Stimulated activated CD8-positive, alpha-beta memory T cell treated with anti-CD3 and anti-CD28 coated beads, Interleukin-4, amount 100 ng/mL, for 1 hour (primary cell): ENCODE measurements at places on chromosomes 16 and 17.

DNA sequence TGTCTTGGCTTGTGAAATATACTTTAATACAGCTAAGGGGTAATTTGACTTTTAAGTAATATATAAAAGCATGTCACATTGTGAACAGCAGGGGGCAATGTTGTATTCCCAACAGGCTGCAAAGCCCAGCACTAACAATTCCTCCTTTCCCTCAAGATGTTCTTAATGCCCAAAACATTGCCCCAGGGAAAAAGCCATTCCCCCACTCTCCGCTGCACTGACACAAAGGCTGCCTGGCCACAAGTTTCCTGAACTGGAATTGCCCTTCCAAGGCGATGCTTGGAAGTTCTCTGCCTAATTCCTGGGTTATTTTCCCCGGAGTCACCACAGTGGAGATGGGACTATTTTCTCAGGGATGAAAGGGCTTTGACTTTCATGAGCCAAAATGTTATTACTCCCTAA is 27.2 kb downstream of the CLEC16A start:
- DNase-seq, result no peak

DNA sequence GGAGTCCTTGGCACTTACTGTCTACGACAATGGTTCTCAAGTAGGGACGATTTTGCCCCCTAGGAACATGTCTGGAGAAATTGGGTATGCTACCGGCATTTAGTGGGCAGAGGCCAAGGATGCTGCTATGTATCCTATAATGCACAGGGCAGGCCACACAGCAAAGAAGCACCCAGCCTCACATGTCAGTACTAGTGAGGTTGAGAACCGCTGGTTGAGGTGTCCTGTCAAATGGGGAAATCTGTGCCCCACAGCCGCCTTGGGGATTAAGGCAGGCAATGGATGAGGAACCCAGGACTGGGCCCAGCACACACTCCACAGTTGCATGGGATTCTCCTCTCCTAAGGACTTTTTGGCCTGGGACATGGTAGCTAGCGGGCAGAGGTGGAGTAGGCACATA is 86.7 kb upstream of the TOB1 start:
- no peak for DNase-seq

- DNase-seq, result no peak
Measured at GRCh38 chr16:46961373-46962353, 11.8 kb downstream of the DNAJA2 start.

DNA sequence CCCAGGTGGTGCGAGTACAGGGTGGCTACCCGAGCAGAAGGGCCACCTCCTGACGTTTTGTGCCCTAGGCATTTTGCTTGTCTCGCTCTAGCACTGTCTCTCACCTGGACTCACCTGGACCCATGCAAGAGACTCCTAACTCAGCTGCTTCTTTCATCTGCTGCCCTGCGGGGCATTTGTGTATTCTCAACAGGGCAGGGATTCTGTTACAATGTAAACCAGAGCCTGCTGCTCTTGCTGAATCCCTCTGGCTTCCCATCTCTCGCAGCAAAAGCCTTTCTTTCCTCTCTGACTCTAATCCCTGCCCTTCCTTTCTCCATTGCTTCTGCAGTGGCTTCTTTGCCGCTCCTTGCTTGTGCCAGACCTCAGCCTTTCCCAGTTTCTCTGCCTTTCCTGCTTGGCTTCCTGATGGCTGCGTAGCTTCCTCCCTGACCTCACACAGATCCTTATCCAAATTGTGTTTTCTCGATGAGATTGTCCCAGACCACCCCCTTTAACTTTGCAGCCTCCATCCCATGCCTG is 10.2 kb downstream of the ARSG start:
- DNase-seq, result no peak

- DNase-seq, result no peak
Measured at GRCh38 chr16:29963021-29963743, 1.3 kb downstream of the TMEM219 start.
